ENCODE measurements at places on chromosomes 4 and X.
A peak's percentile ranks its signal among the peaks of the same experiment; 100 is the strongest.

- DNase-seq: peak; percentile 8
Measured at GRCh38 chr4:98706200-98706813, 47.9 kb upstream of the TSPAN5 start.

- DNase-seq: no peak
Measured at GRCh38 chr4:126306152-126306869, 991.6 kb downstream of the FAT4 start.

GRCh38 chrX:37690119-37690518 is 4.5 kb downstream of the XK start:
- no peak for DNase-seq

- no peak for DNase-seq
Measured at GRCh38 chrX:12991575-12991974, 16.7 kb downstream of the TMSB4X start.

- no peak for DNase-seq
Measured at GRCh38 chr4:124797223-124797622, 84.7 kb upstream of the ANKRD50 start.

DNA sequence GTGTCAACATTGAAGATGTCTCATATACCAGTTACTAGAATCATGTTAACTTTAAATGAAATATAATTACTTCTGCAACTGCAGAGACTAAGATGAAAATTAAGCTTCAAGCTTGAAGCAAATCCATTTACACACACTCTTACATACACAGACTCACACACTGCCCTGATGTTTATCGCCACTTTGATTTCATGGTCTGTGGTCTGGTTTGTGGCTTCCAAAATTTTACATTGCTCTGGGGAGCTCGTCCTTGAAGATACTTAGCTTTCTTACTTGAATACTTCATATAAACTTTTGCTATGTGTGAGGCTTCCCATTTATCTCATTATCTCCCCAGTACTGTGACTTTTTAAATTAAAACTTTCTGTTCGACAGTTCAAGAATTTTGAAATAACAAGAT is 35.8 kb downstream of the ARHGEF38 start:
- DNase-seq: no peak

DNA sequence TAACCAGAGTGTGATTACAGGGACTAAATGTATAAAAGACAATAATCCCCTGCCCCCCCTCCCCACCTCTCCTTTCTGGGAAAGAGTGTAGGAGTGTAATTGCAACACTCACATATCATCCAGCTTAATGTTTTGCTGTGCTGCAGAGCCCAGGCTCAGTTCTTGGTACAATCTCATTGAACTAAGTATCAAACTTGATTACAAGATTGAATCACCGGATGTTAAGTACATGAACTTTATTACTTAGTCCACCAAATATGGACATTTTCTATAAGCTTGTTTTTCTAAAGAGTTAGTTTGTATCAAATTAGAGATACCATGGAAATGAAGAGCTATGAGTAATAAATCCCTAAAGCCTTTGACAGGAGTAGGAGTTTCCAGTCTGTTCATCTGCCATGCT is 559.1 kb downstream of the ZNF674 start:
- no peak for DNase-seq

GRCh38 chr4:55892156-55892555 is 38.7 kb downstream of the EXOC1 start:
- no peak for DNase-seq

DNA sequence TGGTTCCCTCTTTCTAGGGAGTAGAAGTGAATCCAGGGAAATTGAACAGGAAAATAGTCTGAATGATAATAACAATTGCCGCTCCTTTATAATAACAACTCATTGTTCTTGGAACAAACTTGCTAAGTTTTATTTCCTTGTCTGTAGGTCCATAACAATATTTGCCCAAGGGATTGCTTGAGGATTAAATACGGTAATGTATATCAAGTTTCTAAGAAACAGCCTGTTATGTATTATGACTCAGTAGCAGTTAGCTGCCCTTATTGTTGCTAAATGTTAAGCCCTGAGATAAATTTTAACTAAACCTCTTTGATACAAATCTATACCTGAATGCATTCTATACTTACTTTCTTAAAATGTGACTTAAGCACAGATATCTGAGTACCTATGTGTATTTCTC is 215.9 kb upstream of the AADAT start:
- DNase-seq: no peak

Data from T-helper 17 cell (primary cell).